ENCODE measurements at places on chromosomes 13 and 19.

DNA sequence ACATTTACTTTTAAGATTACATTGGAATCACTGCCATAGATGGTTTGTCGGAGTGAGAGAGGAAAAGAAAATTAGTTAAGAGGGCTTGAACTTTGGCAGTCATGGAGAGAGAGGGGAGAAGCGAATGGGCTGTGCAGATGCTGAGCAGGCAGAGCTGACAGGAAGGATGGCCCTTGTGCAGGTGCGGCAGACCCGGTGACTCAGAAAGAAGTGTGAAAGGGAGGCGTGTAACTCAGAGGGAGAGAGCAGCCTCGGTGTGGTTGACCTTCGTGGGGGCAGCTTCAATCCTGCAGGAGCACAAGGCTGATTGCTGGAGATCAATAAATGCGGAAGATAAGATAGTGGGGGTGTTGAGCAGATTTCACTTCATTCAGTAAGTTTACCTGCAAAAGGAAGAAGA lies 76.9 kb downstream of the TNFSF13B start:
- DNase-seq: no peak

DNA sequence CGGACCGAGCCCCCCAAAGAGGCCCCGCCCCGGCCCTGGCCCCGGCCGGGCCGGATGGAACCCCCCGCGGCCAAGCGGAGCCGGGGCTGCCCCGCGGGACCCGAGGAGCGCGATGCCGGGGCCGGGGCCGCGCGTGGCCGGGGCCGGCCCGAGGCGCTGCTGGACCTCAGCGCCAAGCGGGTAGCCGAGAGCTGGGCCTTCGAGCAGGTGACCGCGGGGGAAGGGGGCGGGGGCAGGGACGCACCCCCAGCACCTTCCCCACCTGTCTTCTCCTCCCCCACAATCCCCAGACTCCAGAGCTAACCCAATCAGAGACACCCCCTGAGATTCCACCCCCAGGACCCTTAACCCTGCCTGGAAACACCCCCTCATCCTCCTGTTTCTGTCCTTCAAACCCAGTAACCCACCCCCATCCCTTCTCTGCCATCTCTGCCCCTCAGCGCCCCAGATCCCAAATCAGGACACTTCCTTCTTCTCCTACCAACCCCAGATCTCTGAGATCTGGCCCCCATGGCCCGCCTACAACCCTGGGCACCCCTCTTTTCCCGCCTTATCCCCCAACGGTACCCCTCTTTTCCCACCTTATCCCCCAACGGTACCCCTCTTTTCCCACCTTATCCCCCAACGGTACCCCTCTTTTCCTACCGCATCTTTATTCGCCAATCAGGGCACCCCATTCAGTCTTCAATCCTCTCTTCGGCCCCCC lies 505 bp downstream of the ZSWIM4 start:
- no peak for DNase-seq

- DNase-seq: no peak
Observed at GRCh38 chr19:19468424-19469050, 46.8 kb downstream of the TSSK6 start.

- DNase-seq: no peak
Observed at GRCh38 chr13:107865318-107865575, 350.1 kb downstream of the LIG4 start.

GRCh38 chr19:32465176-32465575 lies 59.6 kb downstream of the DPY19L3 start:
- no peak for DNase-seq

DNA sequence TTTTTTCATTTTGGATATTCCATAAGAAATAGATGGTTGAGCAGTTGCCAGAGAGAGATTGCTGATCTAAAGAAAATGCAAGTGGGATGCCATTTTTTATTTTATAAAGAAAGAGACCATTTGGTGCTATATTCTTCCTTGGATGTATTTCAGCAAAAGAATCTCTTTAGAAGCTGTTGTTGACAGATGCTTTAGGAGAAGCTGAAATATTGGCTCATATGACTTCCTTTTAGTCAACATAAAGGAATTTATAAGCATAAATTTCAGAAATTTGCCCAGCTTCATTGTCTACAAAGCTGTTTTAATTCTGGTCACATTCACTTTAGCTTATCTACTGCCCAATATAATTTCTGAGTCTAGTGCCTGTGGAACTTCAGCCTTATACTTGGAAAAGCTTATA lies 36.9 kb downstream of the POLR1D start:
- DNase-seq: no peak

GRCh38 chr19:17829855-17830566 lies 8.7 kb upstream of the INSL3 start:
- DNase-seq: no peak

- DNase-seq: no peak
Observed at GRCh38 chr19:47056411-47056810, 8.0 kb upstream of the TMEM160 start.

DNA sequence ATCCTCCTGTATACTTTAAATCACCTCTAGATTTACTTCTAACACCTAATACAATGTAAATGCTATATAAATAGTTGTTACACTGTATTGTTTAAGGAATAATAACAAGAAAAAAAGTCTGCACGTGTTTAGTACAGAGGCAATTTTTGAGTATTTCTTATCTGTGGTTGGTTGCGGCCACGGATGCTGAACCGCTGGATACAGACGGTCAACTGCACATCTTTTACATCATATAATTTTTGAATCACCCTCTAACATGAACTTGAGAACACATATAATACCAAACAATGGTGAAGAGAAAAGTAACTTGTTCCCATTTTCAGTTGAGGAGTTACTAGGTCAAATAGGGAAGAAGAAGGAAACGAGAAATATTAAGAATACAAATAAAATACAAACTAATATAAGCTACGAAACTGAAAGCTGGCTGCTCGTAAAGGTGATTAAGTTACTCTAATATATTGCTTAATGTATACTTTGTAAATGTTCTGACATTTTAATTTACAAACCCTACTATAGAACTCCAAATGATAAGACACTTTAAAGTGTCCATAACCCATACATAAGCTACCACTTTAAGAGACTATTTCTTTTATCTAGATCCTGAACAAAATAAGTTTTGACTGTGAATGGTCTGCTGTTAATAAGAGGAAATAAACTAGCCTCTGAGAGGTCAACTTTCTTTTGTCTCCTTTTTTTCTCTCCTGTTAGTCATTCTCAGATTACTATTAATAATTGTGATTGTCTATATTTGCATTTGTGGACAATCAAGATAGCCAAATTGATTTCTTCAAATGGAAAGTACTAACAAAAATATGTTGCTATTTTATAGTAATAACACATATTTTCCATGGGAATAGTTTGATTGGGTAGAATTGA lies 457.4 kb downstream of the DIAPH3 start:
- no peak for DNase-seq

GRCh38 chr13:95954266-95954665 lies 98.9 kb downstream of the UGGT2 start:
- DNase-seq: no peak

DNA sequence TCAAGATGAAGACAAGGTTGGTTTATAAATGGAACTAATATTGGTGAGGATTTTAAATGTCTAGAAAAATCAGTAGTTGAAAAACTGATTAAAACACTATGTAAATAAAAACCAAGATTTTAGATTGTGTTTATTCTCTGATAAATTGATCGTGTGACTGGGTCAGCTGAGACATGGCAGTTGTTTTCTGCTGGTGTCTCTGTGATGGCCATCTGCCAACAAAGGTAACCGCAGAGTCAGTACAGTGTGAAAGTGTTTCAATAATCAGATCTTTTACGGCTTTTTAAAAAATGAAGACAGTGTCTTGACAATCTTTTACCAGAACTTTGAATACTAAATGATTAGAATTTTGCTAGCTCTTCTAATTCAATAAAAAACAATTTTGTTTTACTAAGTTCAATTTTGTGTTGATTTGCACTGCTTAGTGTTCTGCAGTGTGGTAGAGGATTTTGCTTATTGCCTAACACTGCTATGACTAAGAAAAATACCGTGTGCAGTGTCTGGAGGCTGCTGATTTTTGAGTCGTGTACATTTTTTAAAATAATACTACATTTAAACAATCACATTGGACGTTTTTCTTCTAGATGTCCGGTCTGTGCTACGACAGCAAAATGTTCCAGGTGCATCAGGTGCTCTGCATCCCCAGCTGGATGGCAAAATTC lies 32.7 kb upstream of the GPR183 start:
- DNase-seq: no peak

DNA sequence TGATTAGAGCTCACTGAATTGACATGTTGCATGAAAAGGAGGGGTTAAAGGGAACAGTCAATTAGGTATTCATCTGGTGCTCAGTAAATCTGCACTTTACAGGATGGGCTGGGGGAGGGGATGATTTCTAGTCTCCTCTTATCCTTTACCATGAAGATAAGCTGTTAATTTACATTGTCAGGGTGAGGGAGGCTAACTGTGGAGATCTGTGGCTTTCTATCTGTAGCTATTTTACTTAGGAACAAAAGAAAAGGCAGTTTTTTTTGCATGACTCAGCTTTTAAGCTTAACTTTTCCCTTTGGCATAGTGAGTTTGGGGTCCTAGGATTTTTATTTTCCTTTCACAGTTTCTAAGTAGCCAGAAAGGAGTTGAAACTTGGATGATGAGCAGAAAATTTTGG lies 253.3 kb downstream of the LMO7 start:
- no peak for DNase-seq

GRCh38 chr19:15129856-15130585 lies 22.8 kb downstream of the SYDE1 start:
- DNase-seq: no peak

DNA sequence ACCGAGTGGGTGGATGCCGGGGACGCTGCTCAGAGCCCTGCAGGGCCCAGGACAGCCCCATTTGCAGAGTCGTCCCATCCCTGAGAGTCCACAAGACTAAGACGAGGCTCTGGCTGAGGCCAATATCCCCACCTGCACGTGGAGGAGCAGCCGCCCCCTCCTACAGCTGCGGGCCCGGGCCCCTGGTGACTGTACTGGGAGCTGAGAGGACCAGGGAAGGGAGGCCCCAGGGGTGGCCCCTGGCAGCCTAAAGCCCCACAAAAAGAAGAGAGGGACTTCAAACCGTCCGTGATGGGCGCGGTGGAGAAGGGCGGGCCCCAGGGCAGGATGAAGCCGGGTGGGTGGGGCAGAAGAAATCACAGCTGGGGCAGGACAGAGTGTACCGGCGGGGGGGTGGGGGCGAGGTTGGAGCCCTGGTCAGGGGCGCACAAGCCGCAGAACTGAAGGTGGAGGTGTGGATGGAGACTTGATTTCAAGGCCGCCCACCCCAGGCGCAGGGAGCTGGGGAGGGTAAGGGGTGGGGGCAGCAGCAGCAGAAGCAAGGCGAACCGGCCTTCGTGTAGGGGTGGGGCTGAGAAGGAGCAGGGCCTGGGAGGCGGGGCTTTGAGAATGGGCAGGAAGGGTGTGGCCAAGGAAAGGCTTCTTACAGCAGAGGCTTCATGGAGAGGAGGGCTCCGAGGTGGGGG lies 12.9 kb downstream of the CFD start:
- DNase-seq: peak; percentile 74

DNA sequence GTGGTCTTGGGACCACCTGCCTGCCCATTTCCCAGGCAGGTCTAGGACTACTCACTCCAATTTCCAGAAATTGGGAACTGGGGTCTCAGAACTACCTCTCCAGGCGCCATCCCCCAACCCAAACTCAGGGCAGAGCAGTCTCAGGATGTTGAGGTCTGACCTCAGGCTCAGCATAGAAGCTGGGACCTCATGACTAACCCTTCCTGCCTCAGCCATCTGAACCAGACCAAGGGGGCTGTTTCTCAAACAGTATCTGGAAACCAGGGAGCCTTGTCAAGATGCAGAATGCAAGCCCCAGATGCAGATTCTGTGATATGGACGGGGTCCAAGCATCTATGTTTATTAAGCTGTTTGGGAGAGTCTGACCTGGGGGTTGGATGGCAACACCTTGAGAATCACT lies 1.3 kb downstream of the FBXW9 start:
- DNase-seq: no peak

GRCh38 chr19:15396436-15396835 lies 16.8 kb upstream of the AKAP8 start:
- no peak for DNase-seq

GRCh38 chr19:1752009-1752756 lies 1.1 kb upstream of the ONECUT3 start:
- DNase-seq: no peak

DNA sequence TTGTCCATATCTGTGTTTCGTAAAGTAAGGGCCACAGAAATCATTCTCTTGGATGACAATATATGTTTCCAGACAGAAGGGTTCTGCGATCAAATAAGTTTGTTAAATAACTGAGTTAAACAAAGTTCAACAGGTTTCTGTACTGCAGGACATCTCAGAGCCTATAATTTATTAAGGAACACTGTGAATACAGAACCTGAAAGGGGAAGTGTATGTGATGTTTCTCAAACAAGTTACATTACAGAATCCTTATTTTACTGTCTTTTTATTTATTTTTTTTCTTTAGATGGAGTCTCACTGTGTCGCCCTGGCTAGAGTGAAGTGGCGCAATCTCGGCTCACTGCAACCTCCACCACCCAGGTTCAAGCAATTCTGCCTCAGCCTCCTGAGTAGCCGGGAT lies 55.4 kb upstream of the GTF2F2 start:
- no peak for DNase-seq

GRCh38 chr19:22783651-22784410 lies at the start of gene ZNF99:
ZNF99 (minus strand) TSS chr19:22784151; CDS start chr19:22784016, 135 bp downstream.
- DNase-seq: no peak

GRCh38 chr13:22189176-22190048 lies 518.5 kb downstream of the FGF9 start:
- no peak for DNase-seq

GRCh38 chr19:50694815-50695145 lies 24.8 kb downstream of the SHANK1 start:
- no peak for DNase-seq

DNA sequence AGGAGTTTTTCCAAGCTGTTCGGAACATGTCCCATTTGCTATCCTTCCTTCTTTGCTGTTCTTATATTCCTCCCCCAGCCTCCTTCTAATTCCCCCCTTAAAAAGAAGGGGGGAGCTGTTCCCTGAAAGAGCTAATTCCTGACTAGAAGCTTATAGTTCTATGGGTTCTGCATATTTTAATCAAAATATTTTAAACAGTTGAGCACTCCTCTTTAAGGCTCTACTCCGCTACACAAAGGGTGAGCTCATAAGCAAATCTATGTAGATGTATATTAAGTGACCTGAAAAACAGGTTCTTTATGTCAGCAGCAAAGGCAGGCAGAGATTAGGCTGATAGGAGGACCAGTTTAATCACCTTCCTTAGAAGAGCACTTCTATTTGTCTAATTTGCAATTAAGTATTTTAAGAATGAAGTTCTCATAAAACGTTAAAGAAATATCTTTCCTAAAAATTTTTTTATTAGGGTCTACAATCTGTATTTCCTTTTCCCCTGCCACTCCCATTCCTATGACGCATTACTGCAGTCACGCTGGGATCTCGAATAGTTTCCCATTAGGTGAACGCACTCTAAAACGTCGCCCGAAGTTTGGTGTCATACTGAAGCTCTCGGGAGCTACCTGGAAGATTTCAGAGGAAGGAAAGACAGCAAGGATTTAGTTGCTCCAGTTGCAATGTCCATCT lies 5.2 kb downstream of the EFNB2 start:
- DNase-seq: no peak

GRCh38 chr19:30530751-30531150 lies 158.6 kb downstream of the ZNF536 start:
- no peak for DNase-seq

DNA sequence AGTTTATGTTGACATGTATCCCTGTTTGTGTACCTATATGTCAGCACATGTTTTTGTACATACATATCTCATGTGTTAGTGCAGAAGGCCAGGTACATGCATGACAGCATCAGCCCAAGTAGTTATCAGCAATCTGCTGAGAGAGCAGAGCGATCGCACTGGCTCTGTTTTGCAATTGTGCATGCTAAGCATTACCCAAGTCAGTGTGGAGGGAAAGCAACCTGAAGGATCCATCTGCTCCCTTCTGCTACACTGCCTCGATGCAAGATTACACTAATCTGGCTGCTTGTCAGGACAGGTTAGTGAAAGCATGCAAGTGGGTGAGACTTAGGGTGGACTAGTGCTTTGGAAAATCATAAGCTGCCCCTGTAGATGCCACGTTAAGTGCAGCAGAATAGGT lies 211.8 kb downstream of the PCCA start:
- DNase-seq: no peak
